Foreskin melanocyte (primary cell): ENCODE measurements at places on chromosomes 7 and 10.

DNA sequence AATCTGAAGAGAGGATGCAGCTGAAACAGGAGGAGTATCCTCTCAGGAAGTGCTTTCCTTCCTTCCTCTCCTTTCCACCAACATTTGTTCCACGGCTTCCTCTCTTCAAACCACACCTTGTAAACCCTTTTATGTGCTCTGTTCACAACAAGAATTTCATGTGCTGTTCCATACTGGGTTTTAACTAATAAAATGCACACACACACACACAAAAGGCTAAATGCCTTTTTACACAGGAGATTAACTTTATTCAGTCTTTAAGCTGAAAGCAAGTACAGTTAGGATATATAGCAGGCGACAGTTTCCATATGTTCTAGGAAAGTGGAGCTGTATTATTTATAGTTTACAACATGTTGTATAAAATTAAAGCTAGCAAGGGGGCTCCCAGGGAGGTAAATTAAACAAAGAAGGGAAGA lies 106.7 kb downstream of the REEP3 start:
- no peak for DNase-seq

DNA sequence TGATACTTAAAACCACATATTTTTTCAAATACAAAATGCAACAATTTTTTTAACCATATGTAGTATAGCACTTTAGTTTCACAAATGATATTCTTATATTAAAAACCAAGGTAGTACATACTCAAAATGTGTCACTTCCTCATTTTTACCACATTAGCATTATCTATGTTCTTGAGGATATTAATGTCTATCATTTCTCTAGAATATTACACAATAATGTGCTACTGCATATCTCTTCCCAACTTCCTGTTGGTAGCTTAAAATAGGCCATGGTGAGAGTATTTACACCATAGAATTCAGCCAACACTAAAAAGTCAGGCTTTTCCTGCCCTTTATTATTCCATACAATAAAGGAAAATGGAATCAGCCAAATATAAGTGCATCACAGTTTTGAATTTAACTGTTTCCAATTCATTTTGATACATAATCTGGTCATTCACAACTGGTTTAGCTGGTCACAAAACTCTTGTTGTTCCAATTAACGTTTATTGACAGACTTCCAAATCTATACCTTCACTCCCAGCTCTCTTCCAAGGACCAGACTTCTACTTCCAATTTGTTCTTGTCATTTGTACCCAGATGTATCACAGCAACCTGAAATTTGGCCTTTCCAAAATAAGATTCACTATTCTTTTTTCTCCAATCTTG lies 20.0 kb upstream of the LRRC17 start:
- no peak for DNase-seq

DNA sequence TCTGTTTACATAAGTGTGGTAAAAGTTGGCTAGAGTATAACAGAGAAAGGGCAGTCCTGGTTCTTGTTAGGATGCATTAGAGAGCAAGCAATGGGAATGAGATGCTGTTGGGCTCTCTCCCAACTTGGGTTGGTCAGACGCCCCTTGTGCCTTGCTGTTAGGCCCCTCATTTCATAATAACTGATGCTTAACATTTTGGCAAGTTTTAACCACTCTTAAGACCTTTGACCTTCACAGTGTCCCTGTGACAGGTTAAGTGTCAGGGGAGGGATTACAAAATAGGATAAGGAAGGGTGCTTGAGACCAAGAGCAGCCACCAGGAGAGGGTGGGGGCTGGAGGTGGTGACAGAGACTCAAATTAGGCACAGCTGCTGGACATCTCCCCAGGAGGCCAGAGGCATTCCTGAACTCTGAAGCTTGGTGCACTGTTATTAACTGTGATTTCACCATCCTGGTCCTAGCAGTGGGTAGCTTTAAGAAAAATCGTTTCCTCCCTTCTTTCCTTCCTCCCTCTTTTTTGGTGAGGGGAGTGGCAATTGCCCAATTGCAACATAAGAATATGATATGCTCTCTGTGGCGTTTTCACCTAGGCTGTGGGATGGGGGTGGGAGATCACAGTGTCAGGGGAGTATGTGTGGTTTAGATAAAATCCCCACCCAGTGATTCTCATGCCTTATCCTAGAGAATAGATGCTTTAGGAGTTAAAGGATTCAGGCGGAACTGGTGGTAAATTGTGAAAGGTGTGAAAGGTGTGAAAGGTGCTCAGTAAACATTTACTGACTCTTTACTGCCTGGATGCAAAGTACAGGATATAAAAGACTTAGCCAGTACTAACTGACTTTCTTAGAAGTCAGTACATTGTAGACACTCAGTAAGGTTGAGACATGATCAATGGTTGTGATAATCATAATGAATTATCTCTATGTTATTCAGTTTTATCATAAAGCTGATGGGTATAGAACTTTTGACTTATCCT lies 270.5 kb downstream of the BICC1 start:
- no peak for DNase-seq

DNA sequence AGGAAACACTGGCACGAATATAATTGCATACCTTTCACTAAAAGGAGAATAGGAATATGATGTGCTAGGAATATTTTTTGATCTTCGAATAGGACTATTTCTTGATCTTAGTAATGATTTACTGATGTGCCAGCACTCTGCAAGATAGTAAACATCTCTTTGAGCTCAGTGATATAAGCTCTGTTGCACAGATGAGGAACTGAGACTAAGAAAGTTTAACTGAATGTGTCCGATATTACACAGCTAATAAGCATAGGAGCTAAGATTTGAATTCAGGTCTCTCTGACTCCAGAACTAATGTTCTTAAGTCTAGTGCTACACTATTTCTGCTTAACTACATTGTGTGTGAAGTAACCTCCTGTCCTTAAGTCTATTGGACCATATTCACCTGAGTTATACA lies 98.4 kb upstream of the PTPRZ1 start:
- no peak for DNase-seq
